Liver (tissue), 10 donors: ENCODE measurements at places on chromosomes 3 and 15. TPM values are rescaled to one million over a fixed set of nuclear protein-coding genes. Genes with fewer than 3 reads are reported as not detected.

DNA sequence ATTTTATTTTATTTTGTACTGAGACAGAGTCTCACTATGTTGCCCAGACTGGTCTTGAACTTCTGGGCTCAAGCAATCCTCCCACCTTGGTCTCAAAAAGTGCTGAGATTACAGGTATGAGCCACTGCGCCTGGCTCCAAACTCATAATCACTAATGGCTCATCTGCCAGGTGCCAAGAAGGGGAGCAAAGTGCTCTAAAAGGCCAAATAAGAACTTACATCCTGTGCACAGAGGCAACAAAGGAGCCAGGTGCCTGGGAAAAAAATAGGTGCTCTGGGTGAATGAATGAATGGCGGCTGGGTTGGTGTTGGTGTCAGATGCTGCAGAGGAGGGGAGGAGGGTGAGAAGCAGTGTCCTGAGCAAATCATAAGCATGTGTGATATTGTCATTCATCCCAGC is 25.9 kb upstream of the ADAMTS7 start:
- H3K27ac ChIP-seq: no peak overlapping the region

DNA sequence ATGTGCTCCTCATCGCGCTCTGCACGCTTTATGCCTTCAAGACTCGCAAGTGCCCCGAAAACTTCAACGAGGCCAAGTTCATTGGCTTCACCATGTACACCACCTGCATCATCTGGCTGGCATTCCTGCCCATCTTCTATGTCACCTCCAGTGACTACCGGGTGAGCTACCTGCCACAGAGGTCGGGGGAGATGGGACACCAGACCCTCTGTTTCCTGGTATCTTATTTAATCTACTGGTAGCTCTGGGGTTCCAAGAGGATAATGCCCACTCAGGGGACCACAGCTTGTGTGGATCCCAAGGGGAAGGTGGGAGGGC is 9.1 kb downstream of the GRM2 start:
- DNase-seq: no peak
- no peaks in the 10 kb centered on the region for H3K27me3 ChIP-seq
- H3K4me1 ChIP-seq: no peaks in the 10 kb centered on the region
- no peak overlapping the region for H3K4me3 ChIP-seq
- no peak overlapping the region for H3K27ac ChIP-seq

DNA sequence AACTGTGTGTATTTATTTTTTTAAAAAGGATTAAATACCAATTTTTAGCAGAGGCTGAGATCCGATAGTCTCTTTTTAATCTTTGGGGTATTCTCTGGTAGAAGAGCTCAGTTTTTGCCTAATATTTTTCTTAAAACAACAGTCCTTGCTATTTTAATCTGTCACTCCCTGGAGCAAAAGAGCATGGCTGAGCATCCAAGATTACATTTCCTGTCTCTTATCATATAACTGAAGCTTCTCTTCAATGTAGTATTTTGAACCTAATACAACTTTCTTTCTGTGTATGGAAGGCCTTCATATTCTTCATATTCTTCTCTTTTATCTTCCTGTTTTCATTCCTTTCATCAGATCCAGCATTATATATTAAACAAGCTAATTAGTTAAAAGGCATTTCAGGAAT is 293.7 kb downstream of the NSUN3 start:
- DNase-seq: no peak
- no peaks in the 10 kb centered on the region for H3K36me3 ChIP-seq
- no peak overlapping the region for H3K4me3 ChIP-seq
- no peaks in the 10 kb centered on the region for H3K4me1 ChIP-seq
- no peaks in the 10 kb centered on the region for H3K27me3 ChIP-seq

DNA sequence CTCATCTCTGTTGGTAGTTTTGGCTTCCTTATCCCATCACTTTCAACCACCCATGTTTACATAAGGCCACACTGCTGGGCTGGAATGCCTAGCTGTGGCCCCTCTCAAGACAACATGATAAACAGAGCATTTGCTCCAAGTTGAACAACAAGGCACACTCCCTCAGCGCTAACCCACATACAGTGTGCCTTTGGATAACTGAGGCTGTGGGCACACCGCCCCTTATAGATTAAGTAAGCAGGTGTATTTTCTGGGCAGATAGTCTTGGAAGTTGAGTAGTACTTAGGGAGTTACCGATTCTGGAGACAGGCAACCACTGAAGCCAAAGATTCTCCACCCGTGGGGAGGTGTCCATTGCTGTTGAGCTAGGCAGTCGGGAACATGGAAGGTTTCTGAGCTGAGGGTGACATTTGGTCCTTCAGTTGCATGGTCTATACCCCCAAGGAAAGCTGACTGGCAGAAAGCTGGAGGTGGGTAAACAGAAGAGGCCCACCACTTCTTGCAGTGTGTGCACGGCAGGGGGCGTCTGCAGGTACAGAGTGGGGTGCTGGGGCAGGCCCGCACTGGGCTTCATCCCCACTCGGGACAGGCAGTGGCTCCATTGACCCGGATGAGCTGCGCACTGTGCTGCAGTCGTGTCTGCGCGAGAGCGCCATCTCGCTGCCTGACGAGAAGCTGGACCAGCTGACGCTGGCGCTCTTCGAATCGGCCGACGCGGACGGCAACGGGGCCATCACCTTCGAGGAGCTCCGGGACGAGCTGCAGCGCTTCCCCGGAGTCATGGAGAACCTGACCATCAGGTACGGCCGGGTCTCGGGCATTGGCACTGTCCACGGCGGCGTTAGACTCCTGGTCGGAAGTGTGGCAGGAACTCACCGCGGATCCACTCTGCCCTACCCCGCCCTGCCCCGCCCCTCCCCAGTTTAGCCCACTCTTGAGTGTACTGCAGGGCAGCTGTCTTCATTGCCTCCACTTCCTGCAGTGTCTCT is 16.8 kb downstream of the NOX5 start:
- peaks cover 4% of the 10 kb centered on the region for H3K4me1 ChIP-seq
- peaks cover 2% of the 10 kb centered on the region for H3K27me3 ChIP-seq
- H3K36me3 ChIP-seq: no peaks in the 10 kb centered on the region
- H3K4me3 ChIP-seq: no peak overlapping the region
- peak; percentile 65 for DNase-seq

Gene WDR48
- total RNA-seq: 24.9 TPM
